KBM-7 (cell line): ENCODE measurements at places on chromosomes 12 and 14.

DNA sequence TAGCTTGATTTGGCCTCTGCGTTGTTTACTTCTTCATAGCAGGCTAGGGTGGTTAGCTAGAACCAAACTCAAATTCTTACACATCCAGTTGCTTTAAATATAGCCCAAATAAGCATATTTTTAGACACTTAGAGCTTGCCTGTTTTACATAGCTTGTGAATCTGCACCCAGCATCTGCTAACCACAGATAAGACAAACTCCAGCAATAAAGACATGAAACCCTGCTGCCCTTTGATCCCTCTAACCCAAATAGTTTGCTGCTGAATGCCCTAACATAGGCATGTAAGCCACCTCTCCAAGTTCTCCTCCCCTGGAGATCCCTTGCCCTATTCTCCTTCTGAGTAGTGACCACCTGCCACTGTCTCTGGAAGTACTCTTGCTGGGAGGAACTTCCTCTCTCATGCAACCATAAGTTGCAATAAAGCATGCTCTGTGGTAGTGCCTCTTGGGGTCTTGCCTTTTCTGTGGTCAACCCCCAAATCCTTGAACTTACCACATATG lies 185.6 kb downstream of the TMEM117 start:
- peak; percentile 4 for DNase-seq

DNA sequence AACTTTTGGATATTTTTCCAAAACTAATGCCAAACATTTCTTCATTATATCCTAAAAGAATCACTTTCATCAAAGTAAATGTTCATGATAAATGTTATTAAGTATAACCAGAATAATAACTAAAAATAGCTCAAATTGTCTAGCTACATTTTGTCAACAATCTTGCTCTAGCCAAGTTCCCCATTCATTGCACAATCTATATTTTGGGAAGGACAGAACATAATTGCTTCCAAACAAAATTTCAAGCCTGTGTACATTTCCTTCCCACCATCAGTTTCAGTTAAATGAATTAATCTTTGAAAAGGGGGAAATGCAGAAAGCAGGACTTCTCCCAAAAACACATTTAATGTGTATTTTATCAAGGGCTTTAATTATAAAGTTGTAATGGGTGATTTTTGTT lies 98.0 kb upstream of the PLEKHG7 start:
- no peak for DNase-seq

DNA sequence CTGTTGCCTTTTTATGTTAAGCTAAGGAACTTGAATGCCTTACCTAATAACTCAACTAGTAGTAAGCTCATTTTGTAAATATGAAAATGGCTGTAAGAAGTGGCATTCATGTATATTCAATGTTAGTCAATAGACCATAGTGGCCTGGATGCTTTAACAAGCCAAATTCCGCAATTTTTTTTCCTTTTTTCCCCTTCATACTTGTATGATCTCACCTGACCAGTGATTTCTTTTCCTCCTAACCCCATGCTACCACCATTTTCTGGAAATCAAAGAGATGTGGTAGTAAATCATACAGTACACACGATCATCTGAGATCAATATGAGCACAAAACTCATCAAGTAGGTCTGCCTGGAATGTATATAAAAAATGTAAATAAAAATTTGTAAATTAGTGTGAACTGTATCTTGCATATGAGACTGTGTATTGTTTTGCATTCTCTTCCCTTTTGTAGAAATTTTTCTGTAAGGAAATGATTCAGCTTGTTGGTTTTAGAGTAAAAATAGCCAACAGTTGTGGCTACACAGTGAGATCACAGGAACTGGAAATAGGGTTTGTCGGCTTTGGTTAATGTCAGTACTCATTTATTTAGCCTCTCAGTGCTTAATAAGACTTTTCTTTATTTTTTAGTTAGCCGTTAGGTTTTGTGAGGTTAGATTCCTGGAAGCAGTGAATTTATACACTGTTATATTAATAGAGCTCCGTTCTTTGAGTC lies 62.5 kb downstream of the ETNK1 start:
- peak; percentile 59 for DNase-seq

DNA sequence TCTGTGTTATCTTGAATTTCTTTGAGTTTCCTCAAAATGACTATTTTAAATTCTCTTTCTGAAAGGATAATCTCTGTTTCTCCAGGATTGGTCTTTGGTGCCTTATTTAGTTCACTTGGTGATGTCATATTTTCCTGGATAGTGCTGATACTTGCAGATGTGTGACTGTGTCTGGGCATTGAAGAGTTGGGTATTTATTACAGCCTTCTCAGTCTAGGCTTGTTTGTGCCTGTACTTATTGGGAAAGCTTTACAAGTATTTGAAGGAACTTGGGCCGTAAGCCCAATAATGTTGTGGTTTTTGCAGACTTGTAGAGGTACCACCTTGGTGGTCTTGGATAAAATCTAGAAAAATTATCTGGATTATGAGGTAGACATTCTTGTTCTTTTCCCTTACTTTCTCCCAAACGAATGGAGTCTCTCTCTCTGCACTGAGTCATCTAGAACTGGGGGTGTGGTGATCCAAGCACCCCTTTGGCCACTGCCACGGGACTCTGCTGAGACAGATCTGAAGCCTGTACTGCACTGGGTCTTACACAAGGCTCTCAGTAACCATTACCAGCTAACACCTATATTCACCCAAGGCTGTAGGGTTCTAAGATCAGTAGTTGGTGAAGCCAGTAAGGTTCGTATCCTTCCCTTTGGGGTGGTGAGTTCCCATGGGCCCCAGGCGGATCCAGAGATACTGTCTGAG lies 703.7 kb upstream of the MGAT4C start:
- DNase-seq, result no peak

DNA sequence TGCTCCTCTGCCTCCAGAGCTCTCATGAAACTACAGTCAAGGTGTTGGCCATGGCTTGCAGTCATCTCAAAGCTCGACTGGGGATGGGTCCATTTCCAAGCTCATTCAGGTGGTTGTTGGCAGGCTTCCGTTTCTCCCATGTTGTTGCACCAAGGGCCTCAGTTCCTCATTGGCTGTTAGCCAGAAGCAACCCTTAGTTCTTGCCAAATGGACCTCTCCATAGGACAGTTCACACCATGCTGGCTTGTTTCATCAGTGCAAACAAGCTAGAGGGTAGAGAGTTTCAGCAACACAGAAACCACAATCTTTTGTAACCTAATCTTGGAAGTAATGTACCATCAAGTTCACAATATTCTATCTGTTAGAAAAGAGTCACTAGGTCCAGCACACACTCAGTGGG lies 22.7 kb upstream of the PPM1A start:
- DNase-seq, result no peak
